ENCODE measurements at places on chromosomes 2 and 18. TPM values are rescaled to one million over a fixed set of nuclear protein-coding genes. Genes with fewer than 3 reads are reported as not detected.

GRCh38 chr2:158724803-158725381 lies 70.2 kb upstream of the DAPL1 start:
- no peak for DNase-seq

DNA sequence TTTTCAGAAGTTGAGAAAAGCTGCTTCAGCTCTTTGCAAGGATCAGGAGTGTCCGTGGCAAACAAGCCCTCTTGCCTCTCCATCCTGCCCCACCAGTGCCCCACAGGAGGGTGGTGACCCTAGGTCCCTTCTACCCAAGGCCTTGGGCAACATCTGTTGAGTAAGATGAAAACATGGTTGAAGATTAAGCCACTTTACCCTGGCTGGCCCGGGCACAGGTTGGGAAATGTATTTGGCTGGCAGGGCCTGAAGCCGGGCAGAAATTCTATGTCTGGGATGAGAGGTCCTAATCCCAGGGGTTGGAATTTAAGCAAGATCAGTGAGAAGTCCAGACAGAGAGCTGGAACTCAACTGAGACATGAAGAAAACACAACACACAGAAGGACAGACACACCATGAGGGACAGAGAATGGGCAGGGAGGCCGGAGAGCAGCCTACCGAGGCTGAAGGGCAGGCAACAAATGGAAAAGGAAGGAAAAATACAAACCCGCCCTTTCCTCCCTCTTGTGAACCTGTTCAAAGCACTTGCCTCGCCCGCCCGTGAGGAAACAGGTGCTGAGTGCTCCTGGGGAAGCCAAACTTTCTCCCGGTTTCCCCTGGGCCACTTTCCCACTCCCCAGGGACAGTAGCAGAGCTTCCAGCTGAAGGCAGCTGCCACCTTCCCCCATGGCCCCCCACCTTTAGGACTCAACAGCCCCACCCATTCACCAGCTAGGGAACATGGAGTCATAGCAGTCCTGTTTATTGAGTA lies 86.1 kb downstream of the TNS1 start:
- no peak for DNase-seq

- DNase-seq = no peak
Measured at GRCh38 chr2:72457801-72458516, 310.3 kb upstream of the CYP26B1 start.

DNA sequence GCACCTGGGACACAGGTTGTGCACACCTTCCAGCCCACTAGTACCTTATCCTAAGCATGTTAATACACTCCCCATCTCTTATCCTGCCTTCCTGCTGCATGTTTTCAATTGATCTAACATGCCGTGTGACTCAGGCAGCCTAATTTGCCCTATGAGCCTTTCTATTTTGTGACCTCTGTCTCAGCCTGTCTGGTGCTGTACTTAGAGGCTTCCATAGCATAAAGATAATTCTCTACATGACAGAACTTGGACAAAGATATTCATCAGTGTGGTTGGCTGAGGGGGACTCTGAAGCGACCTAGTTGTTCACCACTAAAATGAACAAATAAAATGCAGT lies 8.6 kb upstream of the TMEM37 start:
- DNase-seq = no peak

DNA sequence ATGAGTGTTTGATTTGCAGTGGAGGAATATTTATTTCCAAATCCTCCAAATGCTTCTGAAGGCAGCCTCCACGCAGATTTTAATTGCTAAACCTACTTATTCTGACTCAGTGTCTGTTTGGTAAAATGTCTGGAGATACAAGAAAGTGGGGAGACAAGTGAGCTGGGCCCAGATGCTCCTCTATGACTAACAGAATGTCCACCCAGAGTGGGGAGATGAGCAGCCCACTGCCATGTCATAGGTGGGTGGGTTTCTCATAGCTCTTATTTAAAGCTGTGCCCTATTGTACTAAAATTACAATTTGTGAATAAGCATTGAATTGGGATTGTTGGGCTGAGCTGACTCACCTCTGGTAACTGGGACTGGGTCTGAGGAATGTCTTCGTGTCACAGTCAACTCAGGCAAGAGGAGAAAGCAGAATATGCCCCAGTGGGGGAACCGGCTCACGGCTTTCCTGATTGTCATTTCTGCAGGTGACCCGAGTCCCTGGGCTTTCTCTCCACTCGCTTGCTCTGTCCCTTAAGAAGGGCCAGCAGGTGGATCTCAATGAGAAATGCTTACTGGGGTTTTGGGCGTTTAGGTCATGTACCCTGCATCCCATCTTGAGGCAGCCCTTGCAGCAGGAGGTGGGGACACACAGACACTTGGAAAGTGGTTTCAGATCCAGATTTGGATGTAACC lies 116.3 kb upstream of the SPRED2 start:
- no peak for DNase-seq

GRCh38 chr18:46756025-46756558 lies 761 bp downstream of the ST8SIA5 start:
- no peak for DNase-seq

DNA sequence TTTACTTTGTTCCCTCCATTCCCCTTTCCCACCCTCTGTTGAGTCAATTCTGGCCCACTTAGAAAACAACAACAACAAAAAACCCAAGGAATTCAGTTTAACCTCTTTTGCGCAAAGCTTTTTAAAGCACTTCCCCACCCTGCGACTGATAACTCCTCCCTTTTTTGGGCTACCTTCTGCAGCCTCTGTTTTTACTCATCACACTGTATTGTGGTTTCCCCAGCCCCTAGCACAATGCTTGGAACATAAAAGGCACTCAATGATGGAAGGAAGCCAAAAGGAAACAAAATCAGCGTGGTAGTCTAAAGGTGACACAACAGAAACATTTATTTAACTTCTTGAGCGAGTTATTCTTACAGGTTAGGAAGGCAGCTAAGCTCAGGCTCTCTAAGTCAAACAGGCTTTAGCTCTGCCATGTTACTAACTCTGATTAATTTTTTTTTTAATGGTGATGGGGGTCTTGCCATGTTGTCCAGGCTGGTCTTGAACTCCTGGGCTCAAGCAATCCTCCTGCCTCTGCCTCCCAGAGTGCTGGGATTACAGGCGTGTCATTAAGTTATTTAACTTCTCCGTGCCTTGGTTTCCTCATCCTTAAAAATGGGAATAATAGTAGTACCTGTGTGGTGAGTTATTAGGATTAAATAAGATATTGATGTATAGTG lies 1.3 kb downstream of the CEP68 start:
- DNase-seq = no peak

- DNase-seq = no peak
Measured at GRCh38 chr2:21819454-21819853, 695.7 kb downstream of the TDRD15 start.

- no peak for DNase-seq
Measured at GRCh38 chr2:36770542-36771287, 74.2 kb downstream of the VIT start.

- no peak for DNase-seq
Measured at GRCh38 chr2:134426721-134427120, 172.8 kb downstream of the MGAT5 start.

DNA sequence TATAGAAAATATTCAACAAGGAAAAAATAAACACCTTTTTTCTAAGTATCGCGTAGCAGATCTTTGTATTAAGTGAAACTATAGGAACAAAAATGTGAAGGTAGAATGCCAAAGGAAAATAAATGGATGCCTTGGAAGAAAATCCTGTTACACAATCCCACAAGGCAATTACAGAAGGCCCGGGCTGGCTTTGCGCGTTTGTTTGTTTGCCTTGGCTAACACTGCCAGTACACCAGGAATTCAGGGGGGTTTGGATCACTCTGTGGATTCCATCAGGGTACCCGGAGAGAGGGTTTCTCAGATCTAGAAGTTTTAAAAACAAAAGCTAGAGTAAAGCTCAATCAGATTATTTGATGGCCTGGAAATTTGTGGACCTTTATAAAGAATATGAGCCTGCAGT lies 478.3 kb downstream of the FBXO15 start:
- no peak for DNase-seq

ASTL gene
- not detected for polyA plus RNA-seq

APLF gene
- polyA plus RNA-seq = 1.9 TPM

RGPD4 gene
- 0.06 TPM for polyA plus RNA-seq

- DNase-seq = no peak
Measured at GRCh38 chr2:393711-394696, 106.1 kb upstream of the ALKAL2 start.

GRCh38 chr2:60070736-60071489 lies 482.5 kb downstream of the BCL11A start:
- no peak for DNase-seq

GRCh38 chr2:69608109-69608508 lies 35.4 kb downstream of the AAK1 start:
- DNase-seq = no peak

DNA sequence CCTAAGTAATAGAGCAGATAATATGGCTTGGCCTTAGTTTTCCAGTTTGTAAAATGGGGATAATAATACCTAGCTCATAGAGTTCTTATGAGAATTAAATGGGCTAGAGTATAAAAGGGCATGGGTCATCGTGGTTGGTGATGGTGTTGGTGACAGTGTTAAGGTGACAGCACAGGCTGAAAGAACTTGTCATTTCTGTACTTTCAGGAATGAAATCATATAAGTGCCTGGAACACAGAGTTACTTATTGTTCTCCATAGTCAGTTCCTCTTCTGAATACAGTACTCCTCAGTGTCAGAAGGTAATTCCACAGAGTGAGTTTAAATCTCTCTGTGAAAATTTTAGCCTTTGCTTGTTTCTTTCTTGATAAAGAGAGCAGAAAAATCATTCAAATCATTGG lies 42.4 kb downstream of the KIF5C start:
- DNase-seq = no peak

DNA sequence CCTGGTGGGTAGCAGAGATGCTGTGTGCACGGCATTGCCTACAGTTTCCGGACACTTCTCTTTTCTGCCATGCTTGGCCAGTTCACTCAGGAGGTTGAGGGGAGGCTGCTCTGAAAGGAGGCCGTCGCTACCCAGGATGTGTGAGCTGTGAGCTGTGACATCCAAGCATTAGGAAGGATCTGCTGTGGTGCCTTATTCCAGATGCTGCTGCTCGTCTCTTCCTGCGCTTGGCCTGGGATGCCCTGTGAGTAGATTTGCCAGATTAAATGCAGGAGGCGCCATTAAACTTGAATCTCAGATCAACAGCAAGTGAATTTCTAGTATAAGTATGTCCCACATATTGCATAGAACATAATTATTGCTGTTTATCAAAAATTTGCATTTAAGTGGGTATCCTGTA lies 124.2 kb upstream of the SIX3 start:
- DNase-seq = no peak

CMPK2 gene
- polyA plus RNA-seq = 4.6 TPM

DNA sequence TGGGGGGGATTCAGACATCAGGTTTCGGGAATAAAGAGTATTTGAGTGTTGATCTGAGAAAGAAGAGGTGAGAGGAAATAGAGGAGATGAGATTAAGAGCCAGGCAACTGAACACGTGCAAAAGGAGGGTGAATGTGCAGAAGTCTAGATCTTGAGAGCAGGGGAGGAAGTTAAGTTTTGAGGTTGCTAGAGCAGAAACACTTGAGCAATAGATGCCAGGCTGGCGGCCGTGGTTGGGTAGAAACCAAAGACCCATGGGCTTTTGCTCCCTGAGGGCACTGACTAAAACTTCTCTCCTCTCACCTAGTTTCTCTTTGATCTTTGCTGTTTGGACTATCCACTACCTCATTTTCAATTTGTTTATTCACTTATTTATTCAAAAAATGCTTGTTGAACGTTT lies 116.0 kb downstream of the CDC42EP3 start:
- DNase-seq = no peak

GRCh38 chr18:67386032-67386431 lies 130.5 kb downstream of the DSEL start:
- no peak for DNase-seq

DNA sequence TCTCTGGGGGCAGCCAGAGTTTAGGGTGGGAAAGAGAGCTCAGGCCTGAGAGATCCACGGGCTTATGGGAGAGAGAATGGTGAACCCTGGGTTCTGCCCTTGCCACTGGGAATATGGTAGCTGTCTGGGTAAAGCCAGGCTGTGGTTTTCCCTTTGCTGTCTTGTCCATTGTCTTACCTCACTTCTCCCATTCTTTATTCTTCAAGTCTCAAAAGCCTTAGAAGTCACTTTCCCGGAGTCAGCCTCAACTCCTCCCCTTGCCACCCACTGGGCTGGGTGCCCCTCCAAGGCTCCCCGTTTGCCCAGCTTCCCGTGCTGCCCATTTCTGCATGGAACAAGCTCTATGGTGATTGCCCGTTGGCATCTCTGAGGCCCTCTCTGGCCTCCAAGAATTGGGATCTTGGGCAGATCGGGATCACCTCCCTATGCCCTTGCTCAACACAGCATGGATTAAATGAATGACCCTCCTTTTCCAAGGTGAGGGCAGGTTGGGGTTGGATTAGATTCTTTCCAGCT lies 228.2 kb downstream of the HAUS1 start:
- no peak for DNase-seq

LRATD1 gene
- polyA plus RNA-seq = 25.8 TPM
